ENCODE measurements at places on chromosomes 12 and 14. TPM values are rescaled to one million over a fixed set of nuclear protein-coding genes. Genes with fewer than 3 reads are reported as not detected.
A peak's percentile ranks its signal among the peaks of the same experiment; 100 is the strongest.

CTSG gene
- total RNA-seq: not detected

GRCh38 chr12:73998894-73999293 lies 538.7 kb upstream of the ATXN7L3B start:
- no peak for DNase-seq

DNA sequence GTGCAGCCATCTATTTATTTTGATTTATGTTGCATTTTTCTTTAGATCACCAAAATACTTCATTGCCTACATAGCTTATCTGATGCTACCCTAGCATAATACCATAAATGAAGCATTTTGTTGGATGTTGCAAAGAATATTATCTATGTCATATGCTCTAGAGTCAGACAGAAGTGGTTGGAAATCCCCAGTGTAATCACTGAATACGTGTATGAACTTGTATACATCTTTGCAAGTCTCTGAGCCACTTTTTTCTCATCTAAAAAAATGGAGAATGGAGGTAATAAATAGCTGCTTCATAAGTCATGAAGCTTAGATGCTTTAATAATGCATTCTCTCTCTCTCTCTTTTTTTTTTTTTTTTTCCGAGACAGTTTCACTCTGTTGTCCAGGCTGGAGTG lies 18.5 kb downstream of the EVL start:
- no peak for DNase-seq

GRCh38 chr14:33668066-33668465 lies 282.8 kb downstream of the EGLN3 start:
- DNase-seq: no peak

- no peak for DNase-seq
These were observed 130.4 kb upstream of the PARP11 start for GRCh38 chr12:4003576-4003975.

KRT4 gene
- not detected for total RNA-seq

PLEKHG7 gene
- not detected for total RNA-seq

POTEG gene
- total RNA-seq: not detected

ANG gene
- 1.5 TPM for total RNA-seq

DNA sequence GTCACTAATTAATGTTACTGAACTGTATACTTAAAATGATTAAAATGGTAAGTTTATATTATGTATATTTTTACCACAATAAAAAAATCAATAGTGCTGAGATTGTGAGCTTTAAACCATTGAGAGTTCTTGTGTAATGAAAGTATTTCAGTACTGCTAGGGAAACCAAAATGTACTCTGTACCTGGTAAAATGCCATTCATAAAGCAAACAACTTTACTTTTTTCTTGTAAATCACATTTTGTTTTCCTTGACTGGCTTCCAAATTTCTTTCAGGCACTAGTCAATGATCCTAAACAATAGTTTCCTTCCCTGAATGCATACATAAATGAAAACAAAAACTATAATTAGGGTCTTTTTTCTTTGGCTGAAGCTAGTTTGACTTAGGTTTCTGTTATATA lies 29.4 kb upstream of the SNRPF start:
- no peak for DNase-seq

GRCh38 chr14:20657216-20658211 lies 16.0 kb upstream of the OR6S1 start:
- no peak for DNase-seq

- peak; percentile 32 for DNase-seq
These were observed at the start of gene CMTM5 for GRCh38 chr14:23376482-23377197. Gene CMTM5 (plus strand): TSS chr14:23377046. CDS start chr14:23377252, 206 bp downstream.

GRCh38 chr14:61751475-61751989 lies 10.7 kb upstream of the SNAPC1 start:
- no peak for DNase-seq

- no peak for DNase-seq
These were observed 17.1 kb downstream of the SLC35F4 start for GRCh38 chr14:57848786-57849185.

DNA sequence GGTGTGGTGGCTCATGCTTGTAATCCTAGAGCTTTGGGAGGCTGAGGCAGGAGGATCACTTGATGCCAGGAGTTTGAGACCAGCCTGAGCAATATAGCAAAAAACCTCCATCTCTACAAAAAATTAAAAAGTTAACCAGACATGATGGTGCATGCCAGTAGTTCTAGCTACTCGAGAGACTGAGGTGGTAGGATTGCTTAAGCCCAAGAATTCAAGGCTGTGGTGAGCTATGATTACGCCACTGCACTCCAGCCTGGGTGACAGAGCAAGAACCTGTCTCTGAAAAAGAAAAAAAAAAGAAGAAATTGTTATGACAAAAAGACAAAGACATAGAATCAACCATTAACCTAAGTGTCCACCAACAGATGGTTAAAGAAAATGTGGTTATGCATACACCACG lies 2.1 kb upstream of the ATP23 start:
- DNase-seq: no peak

- no peak for DNase-seq
These were observed 142.2 kb upstream of the PWP1 start for GRCh38 chr12:107543416-107543815.

ST8SIA1 gene
- total RNA-seq: 67.5 TPM

GRCh38 chr12:292186-292585 lies 29.6 kb upstream of the SLC6A13 start:
- no peak for DNase-seq

MYF5 gene
- not detected for total RNA-seq

All from cerebellum (tissue), 4 donors.